ENCODE measurements at places on chromosomes 7 and 10. TPM values are rescaled to one million over a fixed set of nuclear protein-coding genes. Genes with fewer than 3 reads are reported as not detected.

Gene FFAR4
- not detected for total RNA-seq

Gene NUTM2D
- total RNA-seq: 1.5 TPM

Gene ELN
- 0.06 TPM for total RNA-seq

Gene LIMK1
- total RNA-seq: 28.8 TPM

Gene SFTPD
- not detected for total RNA-seq

Gene UBTD1
- total RNA-seq: 2.1 TPM

Gene OR2A25
- total RNA-seq: not detected

Gene ABCF2
- total RNA-seq: 96.8 TPM

Gene NFKB2
- total RNA-seq: 279 TPM

Gene SUGCT
- 1.3 TPM for total RNA-seq

Gene DLX5
- total RNA-seq: not detected

Gene LRIT1
- total RNA-seq: not detected

Gene DPP6
- not detected for total RNA-seq

Gene NEBL
- total RNA-seq: 0.46 TPM

Gene RPEL1
- total RNA-seq: not detected

Gene LIPF
- total RNA-seq: not detected

Gene SPDYE9
- total RNA-seq: not detected

Gene LBX1
- total RNA-seq: not detected

Gene PMPCB
- total RNA-seq: 85.9 TPM

Gene PLXNA4
- 0.04 TPM for total RNA-seq

Gene FANK1
- 0.25 TPM for total RNA-seq

Gene GHRHR
- not detected for total RNA-seq

Gene NKX1-2
- not detected for total RNA-seq

Gene PIK3CG
- total RNA-seq: 26.6 TPM

Gene FBXW4
- total RNA-seq: 36.3 TPM

All from activated CD8-positive, alpha-beta memory T cell treated with anti-CD3 and anti-CD28 coated beads for 36 hours (primary cell).